ENCODE measurements at places on chromosomes 5 and 9.
A peak's percentile ranks its signal among the peaks of the same experiment; 100 is the strongest.

DNA sequence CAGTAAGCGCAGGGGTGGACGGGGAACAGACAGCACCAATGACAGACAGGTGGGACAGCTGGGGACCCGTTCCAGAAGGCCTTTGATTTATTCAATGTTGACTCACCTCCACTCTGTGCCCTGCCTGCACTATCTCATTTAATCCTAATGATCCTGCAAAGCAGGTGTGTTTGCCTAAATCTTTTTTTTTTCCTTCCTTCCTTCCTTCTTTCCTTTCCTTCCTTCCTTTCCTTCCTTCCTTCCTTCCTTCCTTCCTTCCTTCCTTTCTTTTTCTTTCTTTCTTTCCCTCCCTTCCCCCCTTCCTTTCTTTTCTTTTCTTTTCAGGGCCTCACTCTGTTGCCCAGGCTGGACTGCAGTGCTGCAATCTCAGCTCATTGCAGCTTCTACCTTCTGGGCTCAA is 17.1 kb upstream of the CORO2A start:
- DNase-seq, result no peak

DNA sequence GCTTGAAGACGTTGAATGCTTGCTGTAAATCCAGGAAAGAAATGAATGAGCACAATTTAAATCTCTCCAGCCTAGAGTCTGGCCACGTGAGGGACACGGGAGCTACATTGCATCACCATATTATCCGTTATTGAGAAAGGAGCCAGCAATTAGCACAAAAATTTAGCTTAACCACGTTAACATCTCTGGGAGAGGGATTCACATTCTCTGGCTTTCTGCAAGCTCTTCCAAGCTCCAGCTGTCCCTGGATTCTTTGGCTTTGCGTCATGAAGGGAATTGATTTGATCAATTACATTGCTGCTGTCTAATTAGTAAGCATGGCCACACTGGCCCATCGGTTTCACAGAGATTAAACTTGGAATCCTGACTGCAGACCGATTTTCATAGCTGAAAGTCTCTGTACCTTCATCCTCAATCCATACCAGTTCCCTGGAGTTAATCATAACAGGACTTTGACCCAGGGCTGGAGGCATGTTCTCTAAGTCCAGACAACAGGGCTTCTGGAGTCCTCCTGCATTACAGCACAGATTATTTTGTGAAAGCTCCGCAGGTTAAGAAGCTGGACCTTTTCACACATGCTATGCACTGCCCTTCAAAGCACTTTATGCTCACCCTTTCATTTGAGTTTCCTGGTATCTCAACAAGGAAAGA is 31.6 kb downstream of the ADRA1B start:
- no peak for DNase-seq

- no peak for DNase-seq
These were observed 5.4 kb downstream of the SYK start for GRCh38 chr9:90807006-90807405.

DNA sequence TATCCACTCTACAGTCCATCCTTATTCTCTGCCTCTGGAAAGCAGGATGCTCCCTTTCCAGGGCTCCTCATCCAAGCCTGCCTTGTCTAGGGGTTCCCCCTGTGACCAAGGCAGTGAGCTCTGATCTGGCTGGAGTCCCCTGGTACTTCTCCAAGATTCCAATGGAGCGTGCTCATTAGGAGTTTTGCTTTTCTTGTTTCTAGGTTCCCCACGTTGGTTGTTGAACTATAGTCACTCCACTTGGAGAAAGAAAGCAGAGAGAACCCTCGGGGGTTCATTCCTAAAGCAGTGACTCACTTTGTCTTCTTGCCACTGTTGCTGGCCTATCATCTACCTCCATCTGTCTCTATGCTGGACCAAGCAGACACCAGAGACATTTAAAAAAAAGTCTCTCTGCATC is 192.6 kb downstream of the TLE4 start:
- DNase-seq, result no peak

- no peak for DNase-seq
These were observed at the start of gene ADGRV1 for GRCh38 chr5:90558344-90559192. TSS of gene ADGRV1 (plus strand) at chr5:90558797. CDS start at chr5:90558896, 99 bp downstream.

GRCh38 chr9:13992138-13993088 is 321.5 kb downstream of the NFIB start:
- no peak for DNase-seq

GRCh38 chr5:96868603-96869371 is 7.5 kb upstream of the ERAP2 start:
- no peak for DNase-seq

GRCh38 chr9:20382460-20383071 is 239.7 kb downstream of the MLLT3 start:
- DNase-seq, result no peak

- DNase-seq, result no peak
These were observed 32.6 kb downstream of the FNBP1 start for GRCh38 chr9:130010151-130010988.

GRCh38 chr9:78821126-78821822 is 524.3 kb downstream of the PSAT1 start:
- no peak for DNase-seq

GRCh38 chr9:70073193-70073592 is 29.5 kb downstream of the MAMDC2 start:
- no peak for DNase-seq

DNA sequence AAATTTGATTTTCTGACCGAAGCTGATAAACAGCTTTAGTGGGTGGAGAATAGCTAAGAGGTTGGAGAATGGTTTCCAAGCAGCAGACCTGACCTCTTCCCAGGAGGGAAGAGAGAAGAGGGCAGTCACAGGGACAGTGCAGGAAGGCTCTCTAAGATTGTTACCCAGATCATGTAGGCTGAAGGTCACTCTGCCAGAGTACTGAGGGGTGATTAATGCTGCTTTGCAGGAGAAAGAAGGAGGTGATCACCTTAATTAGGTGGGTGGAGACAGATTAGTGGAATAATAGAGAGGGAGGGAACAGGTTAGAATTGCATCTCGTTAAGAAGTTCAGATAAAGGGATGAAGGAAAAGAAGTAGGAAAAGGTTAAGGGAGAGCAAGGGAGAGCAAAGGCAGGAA is 440.5 kb downstream of the BRINP1 start:
- DNase-seq, result no peak

GRCh38 chr5:112257976-112258375 is 161.1 kb downstream of the EPB41L4A start:
- DNase-seq, result no peak

DNA sequence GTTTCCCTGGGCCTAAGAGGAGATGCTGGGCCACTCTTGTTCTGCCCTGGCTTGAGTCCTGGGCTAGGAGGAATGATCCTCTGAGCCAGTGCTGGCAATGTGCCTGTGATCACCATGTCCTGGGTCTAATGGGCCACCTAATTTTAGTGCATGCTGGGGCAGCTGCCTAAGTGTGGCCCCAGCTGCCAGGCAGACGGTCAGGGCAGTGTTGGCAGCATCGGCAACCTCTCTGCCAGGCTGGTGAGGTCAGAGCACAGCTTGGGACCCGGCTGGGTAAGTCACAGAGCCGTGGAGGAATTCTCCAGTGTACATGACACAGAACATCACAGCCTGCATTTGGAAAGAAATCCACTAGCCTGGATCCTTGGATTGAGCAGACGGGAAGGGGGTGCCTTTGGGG is 21.4 kb upstream of the PITX1 start:
- DNase-seq, result no peak

GRCh38 chr5:124649491-124650146 is 96.8 kb downstream of the ZNF608 start:
- peak; percentile 5 for DNase-seq

- no peak for DNase-seq
These were observed 59.5 kb downstream of the EBF1 start for GRCh38 chr5:159040181-159040580.

DNA sequence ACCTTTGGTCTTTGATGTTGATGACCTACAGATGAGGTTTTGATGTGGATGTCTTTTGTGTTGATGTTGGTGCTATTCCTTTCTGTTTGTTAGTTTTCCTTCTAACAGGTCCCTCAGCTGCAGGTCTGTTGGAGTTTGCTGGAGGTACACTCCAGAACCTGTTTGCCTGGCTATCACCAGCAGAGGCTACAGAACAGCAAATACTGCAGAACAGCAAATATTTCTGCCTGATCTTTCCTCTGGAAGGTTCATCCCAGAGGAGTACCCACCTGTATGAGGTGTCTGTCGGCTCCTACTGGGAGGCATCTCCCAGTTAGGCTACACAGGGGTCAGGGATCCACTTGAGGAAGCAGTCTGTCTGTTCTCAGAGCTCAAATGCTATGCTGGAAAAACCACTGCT is 694.5 kb upstream of the CDH6 start:
- DNase-seq, result no peak

- DNase-seq, result no peak
These were observed 51.0 kb downstream of the FKTN start for GRCh38 chr9:105608721-105609598.

- no peak for DNase-seq
These were observed 39.6 kb upstream of the TRIM36 start for GRCh38 chr5:115209279-115209678.

GRCh38 chr5:178301641-178302040 is 69.0 kb upstream of the PHYKPL start:
- DNase-seq, result no peak

- no peak for DNase-seq
These were observed 34.8 kb downstream of the SECISBP2 start for GRCh38 chr9:89352874-89353649.

GRCh38 chr5:74009502-74009901 is 383.5 kb downstream of the ARHGEF28 start:
- DNase-seq, result no peak

DNA sequence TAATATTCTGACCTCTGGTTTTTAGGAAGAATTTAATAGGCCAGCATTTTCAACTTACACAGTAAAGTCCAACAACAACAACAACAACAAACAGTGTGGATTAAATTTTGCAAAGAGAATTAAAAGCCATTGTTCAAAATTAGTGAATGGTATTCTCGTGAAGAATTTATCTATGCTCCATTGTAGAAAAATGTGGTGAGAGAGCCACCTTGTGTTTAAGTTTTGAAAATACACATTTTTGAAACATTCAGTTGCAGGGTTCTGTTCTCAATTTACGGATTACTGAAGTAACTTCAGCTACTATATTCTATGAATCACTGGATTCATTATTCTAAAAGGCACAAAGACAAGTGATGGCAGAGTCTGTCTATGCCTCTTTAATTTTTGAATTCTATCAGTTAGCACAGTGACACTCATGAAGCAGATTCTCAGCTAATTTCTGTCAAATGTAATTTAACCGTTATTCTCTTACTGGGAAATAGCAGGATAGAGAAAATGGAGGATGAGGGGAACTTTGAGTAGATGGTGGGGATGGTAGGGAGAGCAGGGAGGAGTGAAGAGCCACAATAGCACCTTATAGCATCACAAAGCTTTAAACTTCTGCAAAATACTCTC is 11.0 kb downstream of the CCDC152 start:
- no peak for DNase-seq

- DNase-seq, result no peak
These were observed 47.9 kb upstream of the HSPA9 start for GRCh38 chr5:138623053-138623452.

DNA sequence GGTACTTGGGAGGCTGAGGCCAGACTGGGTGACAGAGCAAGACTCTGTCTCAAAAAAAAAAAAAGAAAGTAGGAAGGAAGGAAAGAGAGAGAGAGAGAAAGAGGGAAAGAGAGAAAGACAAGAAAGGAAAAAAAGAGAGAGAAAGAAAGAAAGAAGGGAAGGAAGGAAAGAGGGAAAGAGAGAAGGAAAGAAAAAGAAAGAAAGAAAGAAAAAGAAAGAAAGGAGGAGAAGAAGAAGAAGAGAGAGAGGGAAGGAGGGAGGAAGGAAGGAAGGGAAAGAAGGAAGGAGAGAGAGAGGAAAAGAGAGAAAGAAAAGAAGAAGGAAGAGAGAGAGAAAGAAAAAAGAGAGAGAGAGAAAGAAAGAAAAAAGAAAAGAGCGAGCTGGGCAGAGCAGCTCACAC is 3.1 kb upstream of the ZER1 start:
- no peak for DNase-seq

DNA sequence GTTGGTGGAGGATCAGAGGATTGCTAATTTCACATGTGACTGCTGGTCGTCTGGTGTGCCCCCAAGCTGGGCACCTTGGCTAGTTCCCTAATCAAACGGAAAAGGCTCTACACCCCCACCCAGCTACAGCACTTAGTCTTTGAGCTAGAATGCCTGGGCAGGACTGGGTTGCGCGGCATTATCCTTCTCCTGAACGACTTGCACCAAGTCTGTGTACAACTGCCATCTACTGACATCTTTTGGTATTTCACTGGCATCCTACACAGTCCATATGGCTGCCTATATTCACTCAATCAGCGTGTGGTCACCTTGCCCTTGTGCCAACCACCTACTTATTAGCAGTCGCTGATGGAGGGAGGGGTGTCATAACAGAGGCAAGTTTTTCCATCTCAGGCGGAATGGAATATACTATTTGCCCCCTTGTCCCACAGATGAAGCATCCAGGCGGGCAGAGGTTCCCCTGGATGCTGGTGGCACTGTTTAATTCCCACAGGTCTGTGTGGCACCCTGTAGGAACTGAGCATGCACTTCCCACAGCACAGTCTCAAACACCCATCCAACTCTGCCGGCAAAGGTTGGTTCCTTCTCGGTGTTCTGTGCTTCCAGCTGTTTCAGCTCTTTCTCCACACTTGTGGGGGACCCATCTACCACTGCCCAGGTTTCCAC is 150.1 kb downstream of the OSTF1 start:
- no peak for DNase-seq

GRCh38 chr5:136040746-136041415 is 12.1 kb downstream of the TGFBI start:
- DNase-seq, result no peak

DNA sequence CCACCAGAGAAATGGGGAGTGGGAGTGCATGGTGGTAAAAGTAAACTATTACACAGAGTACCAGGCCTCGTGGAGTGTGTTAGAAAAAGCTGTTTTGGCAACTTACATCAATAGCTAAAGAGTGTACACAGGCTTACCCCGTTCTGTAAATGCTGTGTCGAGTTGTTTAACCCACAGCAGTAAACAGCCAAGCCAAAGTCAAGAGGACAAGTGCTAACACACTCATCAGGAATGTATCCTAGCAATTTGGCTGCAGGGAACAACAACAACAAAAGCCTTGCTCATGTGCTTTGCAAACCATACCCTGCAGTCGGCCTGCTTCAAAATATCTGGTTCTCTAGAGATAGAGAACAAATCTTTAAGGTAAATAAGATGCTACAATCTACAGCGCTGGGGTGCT is 15.9 kb downstream of the DAP start:
- DNase-seq, result no peak

DNA sequence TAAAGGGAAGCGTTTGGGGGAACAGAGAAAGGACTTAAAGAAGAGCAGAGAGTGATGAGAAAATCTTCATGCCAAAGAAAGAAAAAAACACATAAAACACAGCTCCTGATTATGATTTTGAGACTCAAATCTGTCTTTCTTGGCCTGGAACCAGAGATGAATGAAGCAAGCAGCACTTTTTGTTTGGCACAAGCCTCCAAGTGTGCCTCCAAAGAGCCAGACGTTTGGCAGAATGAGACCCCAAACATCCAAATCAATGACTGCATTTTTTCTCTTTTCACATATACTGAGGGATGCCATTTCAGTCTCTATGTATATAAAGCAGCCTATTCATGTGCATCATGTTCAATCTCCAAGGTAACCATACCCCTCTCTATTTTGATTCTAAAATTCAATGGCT is 424.2 kb downstream of the TUSC1 start:
- no peak for DNase-seq
